Hematopoietic multipotent progenitor cell treated with erythropoietin and hydrocortisone succinate and interleukin-3 and kit ligand, for 8 days (in vitro differentiated cells): ENCODE measurements at places on chromosomes 4 and X.

- DNase-seq: no peak
These were observed 69.2 kb downstream of the SRPX start for GRCh38 chrX:38151441-38151840.

- DNase-seq: no peak
These were observed 64.8 kb downstream of the PLS3 start for GRCh38 chrX:115625572-115626301.

DNA sequence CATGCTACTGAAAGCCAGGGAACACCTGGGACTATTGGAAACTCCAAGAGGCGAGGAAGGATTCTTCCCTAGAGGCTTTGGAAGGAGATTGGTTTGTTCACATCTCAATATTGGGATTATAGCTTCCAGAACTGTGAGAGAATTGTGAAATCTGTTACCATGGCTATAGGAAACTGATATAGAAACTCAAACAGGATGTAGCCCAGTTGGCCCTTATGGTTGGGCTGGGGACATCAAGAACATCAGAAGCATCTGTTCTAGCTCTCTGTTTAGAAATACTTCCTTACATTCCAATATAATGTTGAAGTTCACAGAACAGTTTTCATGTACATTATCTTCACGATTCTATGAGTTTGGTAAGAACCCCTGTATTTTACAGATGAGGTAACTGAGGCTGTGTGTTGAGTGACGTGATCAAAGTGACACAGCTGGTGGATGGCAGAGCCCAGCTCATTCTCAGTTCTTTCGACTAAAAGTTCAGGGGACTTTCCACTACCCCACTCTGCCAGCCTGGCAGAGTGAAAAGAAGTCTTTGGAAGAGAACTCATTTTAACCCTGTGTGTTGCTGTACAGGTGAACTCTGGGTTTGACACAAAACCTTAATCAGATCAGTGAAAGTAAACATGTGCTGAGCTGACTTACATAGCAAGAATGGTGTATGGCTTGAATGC is 183.0 kb downstream of the GBA3 start:
- no peak for DNase-seq

DNA sequence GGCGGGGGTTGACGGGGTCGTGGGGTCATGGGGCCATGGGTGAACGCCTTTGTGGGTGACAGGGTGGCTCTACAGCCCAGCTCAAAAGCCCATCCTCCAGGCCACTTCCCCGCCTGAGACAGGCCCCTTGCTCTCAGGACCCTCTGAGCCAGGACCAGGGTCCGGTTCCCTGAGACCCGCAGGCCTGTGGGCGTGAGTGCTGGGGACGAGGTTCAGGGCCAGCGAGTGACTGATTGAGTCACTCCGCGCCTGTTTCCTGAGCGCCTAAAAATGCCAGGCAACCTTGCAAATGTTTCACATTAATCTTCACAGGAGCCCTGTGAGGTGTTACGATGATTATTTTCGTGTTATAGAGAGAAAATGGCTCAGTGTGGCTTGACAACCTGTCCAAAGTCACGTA is 97.8 kb downstream of the ZNF674 start:
- no peak for DNase-seq

DNA sequence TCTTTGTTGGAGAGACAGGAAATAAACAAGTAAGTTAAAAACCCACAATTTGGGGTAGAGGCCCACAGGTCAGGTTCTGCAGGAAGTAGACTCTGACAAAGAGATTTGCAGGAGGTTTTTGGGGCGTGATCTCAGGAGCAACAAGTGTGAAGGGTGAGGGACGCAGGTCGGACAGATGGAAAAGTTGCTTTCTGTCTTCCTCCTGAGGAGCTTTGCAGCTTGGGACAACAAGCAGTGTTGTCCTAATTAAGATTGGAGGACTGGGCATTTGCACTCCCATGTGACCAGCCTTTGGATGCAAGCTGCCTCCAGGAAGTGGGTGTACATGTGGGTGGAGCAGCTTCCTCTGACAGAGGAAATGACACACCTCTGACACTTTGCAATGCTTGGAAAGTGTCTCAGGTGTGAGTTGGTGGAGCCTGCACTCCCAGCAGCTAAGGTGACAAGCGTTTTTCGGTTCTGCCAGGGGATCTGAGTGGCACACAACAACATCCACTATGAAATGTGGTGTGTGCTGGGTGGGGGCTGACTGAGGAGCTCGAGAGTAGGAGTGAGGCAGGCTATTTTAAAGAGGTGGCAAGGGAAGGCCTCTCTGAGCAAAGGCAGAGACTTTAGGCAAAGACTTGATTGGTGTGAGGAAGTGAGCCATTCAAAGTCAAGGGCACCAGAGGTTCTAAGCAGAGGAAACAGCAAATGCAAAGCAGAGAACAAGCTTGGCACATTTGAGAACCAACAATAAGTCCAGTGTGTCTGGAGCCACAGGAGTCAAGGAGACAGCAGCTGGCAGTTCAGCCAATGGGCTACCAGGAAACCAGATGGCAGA is 339.8 kb upstream of the GATB start:
- no peak for DNase-seq

DNA sequence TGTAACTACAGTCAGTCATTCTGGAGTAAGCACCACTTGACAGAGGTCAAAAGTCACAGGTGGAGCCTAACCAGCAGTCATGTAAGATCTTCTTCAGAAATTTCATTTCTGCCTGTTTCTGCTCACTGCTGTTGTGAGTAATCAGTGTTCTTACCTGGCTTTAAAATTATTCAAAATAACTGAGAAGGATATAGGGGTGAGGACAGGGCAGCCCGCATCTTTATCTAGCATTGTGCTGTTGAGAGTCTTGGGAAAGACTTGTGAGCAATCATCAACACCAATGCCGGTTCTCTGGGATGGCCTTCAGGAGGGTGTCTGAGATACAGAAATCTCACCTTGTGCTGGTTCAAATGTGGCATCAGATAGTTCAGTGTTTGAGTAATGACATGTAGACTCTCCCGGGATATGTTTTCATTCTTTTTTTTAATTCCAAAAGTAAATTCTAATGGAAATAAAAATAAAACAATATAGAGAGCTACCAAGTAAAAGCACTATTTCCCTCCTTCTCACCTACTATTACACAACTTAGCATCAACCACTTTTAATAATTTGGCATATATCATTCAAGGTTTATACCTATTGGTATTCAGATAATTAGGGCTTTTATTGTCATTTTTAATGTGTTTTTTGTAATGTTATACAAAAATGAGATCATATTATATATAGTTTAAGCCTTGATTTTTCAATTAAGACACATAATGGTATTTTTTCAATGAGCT is 37.1 kb downstream of the AREG start:
- no peak for DNase-seq

DNA sequence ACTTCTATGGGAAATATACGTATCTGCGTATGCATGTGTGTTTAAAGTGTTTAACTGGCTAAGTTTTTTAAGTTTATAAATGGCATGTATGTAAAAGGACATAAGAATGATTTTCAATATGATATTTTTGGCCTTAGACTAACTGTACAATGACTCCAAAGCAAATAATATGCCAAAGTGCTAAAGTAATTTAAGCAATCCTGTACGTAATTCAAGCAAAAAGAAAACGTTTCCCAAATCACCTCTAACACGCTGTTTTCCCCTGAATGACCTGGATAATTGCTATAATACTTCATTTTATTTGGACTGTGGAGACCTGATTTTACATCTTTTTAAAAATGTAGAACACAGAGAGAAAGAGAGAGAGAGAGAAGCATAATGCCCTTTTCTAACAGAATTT is 183.0 kb upstream of the HAND2 start:
- DNase-seq: no peak

- DNase-seq: no peak
These were observed 264.0 kb downstream of the TRIML1 start for GRCh38 chr4:188403272-188403671.
